ENCODE measurements at places on chromosomes 5 and 9. TPM values are rescaled to one million over a fixed set of nuclear protein-coding genes. Genes with fewer than 3 reads are reported as not detected.

GRCh38 chr9:123368023-123368422 is 12.0 kb downstream of the CRB2 start:
- no peak for DNase-seq

MYMK gene
- not detected for polyA plus RNA-seq

GRCh38 chr5:137226081-137226480 is 273.0 kb downstream of the SPOCK1 start:
- no peak for DNase-seq

DNA sequence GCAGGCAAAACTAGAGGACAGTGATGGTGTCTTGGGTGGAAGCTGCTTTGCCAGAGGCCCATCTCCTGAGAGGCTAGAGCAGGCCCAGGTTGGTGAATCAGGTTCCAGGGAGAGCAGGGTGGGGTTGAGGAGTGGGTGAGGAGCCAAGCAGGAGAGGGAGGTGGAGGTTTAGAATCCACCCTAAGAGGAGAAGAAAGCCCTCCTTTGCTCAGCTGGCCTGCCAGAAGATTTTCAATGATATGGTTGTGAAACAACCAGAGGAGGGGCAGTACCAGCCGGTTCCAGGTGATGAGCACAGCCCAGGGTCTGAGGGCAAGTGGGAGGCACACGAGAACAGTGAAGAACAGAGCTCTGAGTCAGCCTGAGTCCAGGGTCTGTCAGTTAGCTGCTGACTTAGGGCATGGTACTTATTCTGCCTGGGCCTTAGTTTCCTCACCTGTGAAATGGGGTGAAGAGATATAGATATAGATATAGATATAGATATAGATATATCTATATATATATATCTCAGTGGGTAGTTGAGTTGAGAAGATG is 17.8 kb downstream of the PPARGC1B start:
- no peak for DNase-seq

DNA sequence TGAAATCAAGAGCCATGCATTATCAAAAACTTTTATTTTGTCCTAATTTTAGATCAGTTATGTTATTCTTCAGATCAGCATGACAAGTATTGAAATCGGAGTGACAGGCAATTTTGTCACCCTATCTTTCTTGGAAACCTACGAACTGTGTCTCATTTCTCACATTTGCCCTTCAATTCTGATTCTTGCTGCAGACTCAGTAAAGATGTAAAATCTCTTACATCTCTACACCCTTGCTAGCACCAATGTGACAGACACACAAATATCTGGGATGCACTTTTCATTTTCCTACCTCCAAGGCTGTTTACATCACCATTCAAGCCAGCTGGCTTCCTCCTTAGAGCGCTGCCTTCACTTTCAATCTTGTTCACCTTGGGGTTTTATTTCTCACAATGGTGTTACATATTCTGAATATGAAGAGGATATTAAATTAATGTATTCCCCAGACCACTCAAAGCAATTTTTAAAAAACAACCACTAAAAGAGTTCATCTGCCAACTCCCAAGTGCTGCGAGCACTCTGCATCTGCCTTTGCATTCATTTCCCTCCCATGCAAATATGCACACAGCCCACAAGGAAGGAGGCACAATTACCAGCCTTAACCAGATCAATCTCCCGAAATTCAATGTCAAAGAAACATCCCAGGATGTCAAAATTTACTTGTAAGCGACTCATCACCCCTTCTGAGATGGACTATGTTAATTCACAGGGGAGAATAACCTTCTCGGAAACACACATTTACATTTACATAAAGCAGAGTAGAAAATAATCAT is 164.3 kb downstream of the ENC1 start:
- no peak for DNase-seq

- no peak for DNase-seq
Measured at GRCh38 chr5:109161914-109162683, 247.7 kb downstream of the PJA2 start.

- DNase-seq = no peak
Measured at GRCh38 chr9:108874058-108874788, 12.2 kb downstream of the ACTL7A start.

- no peak for DNase-seq
Measured at GRCh38 chr5:43279548-43280274, 33.5 kb downstream of the HMGCS1 start.

PAX5 gene
- polyA plus RNA-seq = not detected

GRCh38 chr5:52878656-52879055 is 90.9 kb downstream of the ITGA1 start:
- DNase-seq = no peak

DNA sequence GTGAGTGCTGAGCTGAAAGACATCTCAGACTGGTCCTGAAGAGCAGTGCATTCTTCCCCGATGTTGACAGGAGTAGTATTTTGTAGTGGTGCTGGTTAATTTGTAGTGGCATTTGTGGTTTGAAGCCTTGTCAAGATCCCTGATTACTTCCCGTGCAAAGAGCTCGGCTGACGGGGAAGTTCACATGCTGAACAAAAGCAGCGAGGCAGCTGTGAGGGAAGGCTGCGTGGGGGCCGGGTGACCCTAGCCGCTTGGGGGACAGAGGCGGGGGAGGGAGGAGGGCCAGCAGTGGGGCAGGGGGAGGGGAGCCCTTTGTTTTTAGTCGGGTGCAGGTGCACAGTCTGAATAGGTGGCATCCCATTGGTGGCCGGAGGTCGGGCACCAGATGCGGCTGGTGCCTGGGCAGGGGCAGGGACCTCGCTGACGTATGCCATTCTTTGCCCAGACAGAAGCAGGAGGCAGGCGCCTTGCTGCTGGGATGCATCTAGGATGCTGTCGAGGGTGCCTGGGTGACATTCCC is 64.7 kb downstream of the CRB2 start:
- DNase-seq = no peak

GRCh38 chr9:20253635-20254034 is 368.7 kb downstream of the MLLT3 start:
- no peak for DNase-seq

FOXD4L3 gene
- polyA plus RNA-seq = not detected

- no peak for DNase-seq
Measured at GRCh38 chr5:10975945-10976344, 214.9 kb upstream of the DAP start.

TDRD7 gene
- 8.7 TPM for polyA plus RNA-seq

GRCh38 chr9:100379862-100380261 is 27.1 kb upstream of the TEX10 start:
- DNase-seq = no peak

DNA sequence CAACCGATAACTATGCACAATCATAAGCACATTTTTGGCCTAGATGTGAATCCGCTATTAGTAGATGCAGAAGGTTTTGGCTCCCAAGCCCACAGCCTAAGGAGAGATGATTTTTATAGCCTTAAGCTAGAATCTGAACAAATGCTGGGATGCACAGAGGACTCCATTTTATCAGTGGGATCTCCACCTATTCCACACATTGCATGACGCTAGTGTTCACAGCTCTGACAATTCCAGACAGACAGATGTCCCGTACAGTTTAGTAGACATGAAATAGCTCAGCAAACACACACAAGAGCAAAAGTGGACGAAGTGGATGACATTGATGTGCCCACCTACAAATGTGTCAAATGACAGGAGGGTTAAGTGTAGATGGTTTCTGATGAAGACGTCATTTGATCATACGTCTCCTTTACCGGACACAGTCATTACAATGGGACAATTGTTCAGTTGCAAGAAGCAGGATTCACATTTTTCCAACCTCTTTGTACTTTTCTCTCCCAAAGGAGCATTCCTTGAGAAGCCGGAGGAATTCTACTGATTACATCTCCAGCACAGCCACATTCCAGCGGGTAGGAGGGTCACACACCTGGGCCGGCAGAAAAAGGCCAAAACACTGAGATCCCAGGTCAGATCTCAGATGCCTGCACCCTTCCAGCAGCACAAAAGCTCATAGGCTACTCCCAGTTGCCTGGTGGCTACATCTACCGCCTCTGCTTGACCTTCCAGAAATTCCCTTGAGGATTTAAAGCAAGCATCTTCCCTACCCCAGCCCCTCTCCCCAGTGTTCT is 202.4 kb downstream of the SLIT3 start:
- no peak for DNase-seq

- no peak for DNase-seq
Measured at GRCh38 chr9:91783876-91784672, 166.0 kb downstream of the ROR2 start.

- DNase-seq = no peak
Measured at GRCh38 chr9:135045264-135045927, 42.1 kb upstream of the OLFM1 start.

DNA sequence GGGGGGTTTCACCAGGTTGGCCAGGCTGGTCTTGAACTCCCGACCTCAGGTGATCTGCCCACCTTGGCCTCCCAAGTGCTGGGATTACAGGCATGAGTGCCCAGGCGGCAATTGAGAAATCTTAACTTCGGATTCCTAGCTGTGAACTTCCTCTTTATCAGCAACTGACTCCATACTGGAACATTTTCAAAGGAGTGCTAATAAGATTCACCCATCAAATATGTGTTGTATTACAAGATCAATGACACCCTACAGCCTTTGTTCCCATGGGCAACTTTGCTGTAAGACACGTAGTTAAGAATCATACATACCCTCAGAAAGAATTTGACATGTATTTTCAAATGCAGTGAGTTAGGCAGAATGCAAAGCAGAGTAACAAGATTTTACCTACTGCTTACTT is 23.1 kb upstream of the ACOT12 start:
- no peak for DNase-seq

DNA sequence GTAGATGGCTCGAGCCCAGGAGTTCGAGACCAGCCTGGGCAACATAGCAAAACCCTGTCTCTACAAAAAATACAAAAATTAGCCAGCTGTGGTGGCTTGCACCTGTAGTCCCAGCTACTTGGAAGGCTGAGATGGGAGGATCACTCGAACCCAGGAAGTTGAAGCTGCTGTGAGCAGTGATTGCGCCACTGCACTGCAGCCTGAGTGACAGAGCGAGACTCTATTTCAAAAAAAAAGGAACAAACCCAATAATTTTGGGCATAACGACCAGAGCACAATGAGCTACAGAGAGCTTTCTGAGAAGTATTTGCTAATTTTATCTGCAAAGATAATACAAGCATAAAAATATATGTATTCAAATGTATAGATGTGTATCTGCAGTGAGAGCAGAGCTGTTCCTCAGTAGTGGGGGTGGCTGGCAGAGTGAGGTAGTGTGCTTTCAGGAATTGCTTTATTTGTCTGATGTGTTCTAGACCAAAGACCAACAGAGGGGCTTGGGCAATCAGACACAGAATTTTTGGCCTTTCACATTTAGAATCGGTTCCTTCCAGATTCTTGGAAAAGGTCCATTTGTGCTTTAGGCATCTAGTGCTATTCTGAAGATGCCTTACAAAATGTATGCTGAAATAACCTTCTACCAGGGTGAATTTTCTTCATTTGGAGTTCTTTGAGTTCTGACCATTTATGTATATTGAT is 5.2 kb downstream of the DOCK8 start:
- DNase-seq = no peak

- no peak for DNase-seq
Measured at GRCh38 chr9:115668521-115668920, 485.1 kb upstream of the PAPPA start.

CTXN3 gene
- polyA plus RNA-seq = 0.10 TPM

GRCh38 chr5:112381521-112381920 is 37.6 kb downstream of the EPB41L4A start:
- DNase-seq = no peak

GRCh38 chr9:137739371-137740309 is 120.8 kb downstream of the EHMT1 start:
- no peak for DNase-seq

CAMSAP1 gene
- 6.0 TPM for polyA plus RNA-seq

DNA sequence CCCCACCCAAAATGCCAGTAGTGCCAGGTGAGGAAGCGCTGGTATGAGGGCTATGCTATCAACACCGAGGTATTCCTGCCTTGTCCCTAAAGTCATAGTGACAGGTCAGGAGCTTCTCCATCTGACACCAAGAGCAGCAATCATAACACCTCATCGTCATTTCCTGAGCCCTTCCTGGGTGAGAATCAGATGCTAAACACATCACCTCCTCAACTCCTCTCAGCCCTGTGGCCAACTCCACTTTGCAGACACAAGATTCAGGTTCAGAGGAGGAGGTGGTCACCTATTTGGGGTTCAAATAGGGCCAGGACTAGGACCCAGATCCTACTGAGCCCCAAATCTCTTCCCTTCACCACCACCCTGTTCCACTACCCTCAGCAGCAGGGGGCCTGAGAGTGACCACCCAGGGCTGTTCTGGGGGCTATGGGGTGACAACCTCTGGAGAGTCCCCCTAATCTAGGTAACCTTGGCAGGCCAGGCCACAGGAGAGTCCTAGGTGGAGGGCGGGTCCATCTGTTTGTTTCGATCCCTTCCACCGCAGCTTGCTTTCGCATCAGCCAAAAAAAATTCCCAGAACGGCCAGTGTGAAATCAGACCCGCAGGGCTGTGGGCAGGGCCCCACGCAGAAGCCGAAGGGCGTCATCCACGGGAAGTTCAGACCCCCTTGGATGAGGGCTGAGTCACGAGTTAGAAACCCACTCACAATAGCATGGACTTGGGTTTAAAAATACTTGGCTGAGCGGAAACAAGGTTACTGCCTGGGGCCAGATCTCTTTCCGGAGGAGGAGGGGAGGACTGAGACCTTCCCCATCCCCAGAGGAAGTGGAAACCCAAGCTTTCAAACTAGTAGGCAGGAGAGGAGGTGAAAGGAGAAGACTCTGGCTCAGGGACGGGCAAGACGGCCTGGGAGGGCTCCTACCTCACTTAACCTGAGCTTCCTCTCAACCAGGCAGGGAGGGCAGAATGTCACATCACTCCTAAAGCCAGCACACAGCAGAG is 8.7 kb downstream of the STK10 start:
- no peak for DNase-seq

- DNase-seq = no peak
Measured at GRCh38 chr5:132013711-132014110, 2.3 kb upstream of the ACSL6 start.

PCDHGA11 gene
- polyA plus RNA-seq = 2.5 TPM

DNA sequence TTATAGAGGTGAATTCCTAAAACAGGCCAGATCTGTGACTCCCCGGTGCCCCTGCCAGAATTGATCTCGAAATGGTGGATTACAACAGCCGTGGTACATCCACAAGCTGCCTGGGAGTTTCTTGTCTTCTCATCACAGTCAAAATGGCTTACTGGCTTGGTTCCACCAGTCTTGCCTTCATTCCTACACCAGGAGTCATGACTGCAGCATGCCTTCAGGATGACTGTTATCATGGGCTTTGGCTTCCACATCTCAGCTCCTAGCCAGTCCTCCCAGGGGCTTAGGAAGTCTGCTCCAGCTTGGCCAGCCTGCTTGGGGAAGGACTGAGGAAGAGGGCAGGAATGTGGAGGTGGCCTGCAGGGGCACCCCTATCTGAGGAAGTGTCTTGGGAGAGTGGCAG is 132.9 kb upstream of the NR3C1 start:
- peak; percentile 88 for DNase-seq

TSLP gene
- 0.43 TPM for polyA plus RNA-seq
